Stimulated activated CD8-positive, alpha-beta memory T cell treated with anti-CD3 and anti-CD28 coated beads, Interleukin-4, amount 100 ng/mL, for 4 hours (primary cell): ENCODE measurements at places on chromosomes 16 and 17.

GRCh38 chr17:43389046-43389947 is 9.5 kb upstream of the ARL4D start:
- DNase-seq, result peak; percentile 45

DNA sequence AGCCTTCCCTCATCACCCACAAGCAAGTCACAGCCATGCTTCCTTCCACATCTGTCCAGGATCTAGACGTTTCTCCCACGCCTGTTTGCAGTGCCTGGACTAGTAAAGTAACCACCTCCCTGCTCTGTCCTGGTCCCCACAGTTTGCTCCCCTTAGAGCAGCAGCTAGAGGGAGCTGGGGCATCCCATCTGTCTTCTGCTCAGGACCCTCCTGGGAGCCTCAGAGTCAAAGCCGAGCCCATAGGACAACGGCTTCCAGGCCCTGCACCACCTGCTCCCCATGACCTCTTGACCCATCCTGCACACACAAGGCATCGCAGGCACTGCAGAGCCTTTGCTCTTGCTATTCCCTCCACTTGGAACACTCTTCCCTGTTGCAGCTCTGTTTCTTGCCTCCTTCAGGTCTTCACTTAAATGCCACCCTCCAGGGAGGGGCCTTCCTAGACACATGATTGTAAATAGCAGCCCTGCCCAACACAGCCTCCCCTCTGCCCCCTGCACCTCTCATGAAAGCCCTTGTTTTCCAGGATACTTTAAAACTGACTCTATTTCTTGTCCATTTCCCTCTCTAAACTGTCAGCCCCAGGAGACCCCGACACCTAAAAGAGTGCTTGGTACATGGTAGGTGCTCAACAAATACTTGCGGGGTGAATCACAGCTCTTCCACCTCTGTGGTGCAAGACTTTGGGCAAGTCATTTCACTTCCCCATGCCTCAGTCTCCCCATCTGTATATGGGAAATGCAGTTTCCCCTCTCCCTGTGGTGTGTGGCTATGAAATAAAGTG is 3.1 kb downstream of the NATD1 start:
- no peak for DNase-seq

GRCh38 chr16:3223913-3224515 is 10.9 kb downstream of the ZNF200 start:
- DNase-seq, result no peak

DNA sequence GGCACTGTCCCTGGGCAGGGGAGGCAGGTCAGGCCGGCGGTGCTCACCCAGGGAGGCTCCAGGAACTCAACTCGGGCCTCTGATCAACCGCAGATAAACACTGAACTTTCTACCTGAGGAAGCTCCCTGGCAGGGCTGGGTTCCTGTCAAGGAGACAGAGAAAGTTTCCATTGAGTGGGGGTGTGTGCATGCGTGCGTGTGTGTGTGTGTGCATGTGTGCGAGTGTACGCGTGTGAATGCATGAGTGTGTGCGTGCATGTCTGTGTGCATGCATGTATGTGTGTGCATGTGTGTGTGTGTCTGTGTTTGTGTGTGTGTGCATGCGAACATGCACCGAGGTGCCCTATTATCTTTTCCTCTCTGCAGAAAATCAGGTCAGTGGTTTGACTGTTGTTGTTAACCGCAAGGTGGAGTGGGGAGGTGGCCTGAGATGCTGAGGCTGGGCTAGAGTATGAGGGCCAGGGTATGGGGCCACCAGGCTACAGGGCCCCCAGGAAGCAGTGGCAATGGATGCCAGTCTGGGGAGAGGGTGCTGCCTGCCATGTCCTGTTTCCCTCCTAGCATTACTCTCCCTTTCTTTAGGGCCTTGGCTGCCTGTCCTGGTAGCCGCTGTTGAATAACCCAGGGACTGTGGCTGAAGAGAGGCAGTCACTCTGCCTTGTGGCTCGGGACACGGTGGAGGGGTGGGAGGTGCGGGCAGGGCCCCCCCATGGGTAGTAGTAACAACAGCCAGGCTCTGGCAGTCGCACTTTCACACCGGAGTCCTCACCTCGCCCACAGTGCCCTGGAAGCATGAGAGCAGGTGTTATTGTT is 24.0 kb downstream of the CCR7 start:
- no peak for DNase-seq

DNA sequence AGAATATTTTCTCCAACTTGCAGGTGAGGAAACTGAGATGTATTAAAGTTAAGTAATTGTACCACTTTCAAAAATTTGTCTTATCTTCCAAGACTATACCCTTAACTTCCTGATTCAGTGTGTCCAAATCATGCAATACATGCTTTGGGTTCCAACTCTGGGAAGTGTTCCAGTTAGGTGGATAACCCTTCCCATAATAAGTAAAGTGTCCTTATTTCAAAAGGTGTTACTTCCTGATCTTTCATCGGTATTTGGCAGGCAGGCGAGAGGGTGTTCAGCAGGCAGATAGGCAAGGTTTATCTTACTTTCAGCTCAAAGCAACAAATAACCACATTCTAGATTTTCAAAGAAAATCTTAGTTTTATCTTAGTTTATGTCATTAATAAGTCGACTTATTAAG is 46.3 kb upstream of the ARHGAP44 start:
- DNase-seq, result no peak

DNA sequence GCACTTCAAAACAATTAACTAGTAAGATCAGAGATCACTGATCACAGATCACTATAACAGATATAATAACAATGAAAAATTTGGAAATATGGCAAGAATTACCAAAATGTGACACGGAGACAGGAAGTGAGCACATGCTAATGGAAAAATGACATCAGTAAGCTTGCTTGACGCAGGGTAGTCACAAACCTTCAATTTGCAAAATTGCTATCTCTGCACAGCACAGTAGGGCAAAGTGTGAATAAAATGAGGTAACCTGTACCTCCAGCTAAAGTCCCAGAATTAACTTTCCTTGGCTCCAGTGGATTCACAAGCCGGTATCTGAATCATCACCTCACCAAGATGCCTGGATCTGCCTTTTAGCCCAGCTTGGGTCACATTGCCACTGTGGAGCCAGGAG is 4.2 kb upstream of the MMP2 start:
- no peak for DNase-seq

DNA sequence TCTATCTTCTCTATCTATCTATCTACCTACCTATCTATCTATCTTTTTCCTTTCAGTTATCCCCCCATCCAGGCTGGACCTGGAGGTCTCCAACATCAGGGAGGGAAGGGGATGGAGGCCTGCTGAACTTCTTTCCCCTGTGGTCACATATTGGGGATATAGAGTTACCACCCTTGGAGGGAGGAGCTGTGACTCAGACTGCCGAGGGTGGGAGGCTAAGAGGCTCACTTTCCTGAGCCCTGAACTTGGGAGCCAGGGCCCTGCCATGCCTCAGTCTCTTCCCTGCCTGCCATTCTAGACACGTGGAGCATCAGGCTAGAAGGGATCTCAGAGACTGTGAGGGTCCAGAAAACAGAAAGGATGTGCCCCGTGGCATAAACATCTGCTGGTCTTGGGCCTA is 8.4 kb downstream of the LRRC3C start:
- no peak for DNase-seq

DNA sequence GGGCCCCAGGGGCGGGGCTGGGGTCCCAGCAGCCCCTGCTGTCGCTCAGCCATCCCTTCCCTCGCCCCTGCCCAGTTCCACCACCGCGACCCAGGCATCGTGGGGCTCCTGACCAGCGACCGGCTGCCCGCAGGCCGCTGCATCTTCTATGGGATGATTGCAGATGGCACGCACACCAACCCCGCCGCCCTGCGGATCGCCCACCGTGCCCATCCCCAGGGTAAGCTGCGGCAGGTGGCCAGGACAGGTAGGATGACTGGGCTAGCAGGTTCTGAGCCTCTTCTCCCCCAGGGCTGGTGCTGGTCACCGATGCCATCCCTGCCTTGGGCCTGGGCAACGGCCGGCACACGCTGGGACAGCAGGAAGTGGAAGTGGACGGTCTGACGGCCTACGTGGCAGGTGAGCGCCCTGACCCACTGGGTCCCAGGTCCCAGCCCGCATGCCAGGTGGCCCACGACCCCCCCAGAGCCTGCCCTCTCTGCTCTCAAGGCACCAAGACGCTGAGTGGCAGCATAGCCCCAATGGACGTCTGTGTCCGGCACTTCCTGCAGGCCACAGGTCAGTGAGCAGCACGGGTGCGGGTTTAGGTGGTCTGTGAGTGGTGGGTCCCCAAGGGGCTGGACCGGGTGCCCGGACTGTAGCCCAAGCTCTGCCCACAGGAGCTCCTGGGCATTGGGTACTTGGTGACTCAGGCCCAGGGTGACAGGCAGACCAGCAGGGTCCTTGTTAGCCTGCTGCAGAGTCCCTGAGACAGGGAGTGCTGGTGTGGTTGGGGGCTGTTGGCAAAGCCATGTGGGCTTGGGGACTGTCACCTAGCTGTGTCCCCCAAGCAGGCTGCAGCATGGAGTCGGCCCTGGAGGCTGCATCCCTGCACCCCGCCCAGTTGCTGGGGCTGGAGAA is 2.8 kb downstream of the CEMP1 start:
- no peak for DNase-seq

DNA sequence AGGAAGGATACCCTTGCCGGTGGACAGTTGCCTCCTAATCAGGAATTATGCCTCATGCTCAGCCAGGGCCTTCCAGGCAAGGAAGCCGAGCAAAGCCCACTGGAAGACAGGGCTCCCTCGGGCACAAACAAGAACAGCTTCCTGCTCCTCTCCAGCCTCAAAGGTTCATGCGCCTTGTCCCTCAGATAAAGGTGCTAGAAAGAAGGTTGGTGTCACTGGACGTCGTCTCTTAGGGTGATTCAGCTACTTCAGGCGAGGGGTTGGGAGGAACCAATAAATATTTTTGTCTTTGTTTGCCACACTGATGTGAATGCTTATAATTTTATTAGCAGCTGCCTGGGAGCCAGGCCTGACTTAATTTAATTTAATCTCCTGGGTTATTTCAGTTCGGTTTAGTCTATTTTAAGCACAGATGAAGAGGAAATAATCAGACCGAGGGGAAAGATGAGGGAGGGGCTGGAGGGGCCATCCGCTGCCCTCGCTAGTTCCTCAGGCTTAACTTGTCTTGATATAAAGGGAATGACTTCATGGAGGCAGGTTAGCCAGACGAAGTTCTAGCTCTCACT is 171.8 kb upstream of the CACNG5 start:
- no peak for DNase-seq

DNA sequence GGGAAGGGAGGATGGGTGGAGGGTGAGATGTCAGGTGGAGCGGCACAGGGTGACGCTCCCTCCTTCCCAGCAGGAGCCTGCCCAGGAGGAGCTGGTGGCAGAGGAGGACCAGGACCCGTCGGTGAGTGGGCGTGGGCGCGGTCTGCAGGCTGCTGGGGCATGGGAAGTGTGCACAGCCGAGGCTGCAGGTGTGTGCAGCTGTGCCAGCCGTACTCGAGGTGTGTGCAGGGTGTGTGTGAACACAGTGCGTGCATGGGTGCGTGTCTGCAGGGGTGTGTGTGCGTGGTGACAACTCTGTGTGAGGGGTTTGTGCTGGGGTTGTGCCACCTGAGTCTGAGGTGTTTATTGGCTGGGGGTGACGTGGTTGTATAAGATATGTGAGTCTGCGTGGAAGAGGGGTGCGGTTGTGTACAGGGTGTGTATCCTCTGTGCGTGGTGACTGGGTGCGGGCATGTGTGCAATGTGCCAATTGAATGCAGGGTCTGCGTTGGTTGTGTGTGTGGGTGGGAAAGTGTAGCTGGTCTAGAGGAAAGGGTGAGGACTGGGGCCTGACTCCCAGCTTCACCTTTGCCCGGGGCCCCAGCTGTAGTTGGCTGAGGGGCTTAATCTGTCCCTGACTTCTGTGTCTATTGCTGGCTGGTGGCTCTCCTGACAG is 670 bp downstream of the TNFSF12 start:
- DNase-seq, result no peak

- no peak for DNase-seq
These were observed 54.6 kb upstream of the MED9 start for GRCh38 chr17:17422217-17422610.

GRCh38 chr17:48294020-48294805 is 135.8 kb downstream of the SKAP1 start:
- no peak for DNase-seq

DNA sequence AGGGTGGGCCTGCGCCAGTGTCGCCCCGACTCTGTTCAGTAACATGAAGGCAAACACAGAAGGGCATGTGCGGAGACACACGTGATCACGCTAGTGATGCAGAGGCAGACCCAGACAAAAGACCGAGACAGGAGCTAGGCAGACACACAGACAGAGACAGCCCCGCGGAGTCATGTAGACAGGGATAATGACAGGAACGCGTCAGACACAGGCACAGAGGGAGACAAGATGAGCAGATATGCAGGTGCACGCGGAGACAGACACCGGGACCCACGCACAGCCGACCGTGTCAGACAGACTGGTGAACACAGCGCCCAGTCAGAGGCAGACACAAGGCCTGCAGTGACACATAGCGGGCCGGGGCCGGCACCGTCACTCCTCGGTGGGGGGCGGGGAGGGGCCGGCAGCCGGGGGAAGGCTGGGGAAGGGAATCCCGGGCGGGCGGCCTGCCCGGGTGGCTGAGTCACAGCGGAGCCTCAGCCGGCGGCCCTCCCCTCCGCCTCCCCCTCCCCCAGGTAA is 7.4 kb downstream of the KDM6B start:
- DNase-seq, result peak; percentile 96

- DNase-seq, result no peak
These were observed 13.5 kb downstream of the POLR2A start for GRCh38 chr17:7497636-7498035.

DNA sequence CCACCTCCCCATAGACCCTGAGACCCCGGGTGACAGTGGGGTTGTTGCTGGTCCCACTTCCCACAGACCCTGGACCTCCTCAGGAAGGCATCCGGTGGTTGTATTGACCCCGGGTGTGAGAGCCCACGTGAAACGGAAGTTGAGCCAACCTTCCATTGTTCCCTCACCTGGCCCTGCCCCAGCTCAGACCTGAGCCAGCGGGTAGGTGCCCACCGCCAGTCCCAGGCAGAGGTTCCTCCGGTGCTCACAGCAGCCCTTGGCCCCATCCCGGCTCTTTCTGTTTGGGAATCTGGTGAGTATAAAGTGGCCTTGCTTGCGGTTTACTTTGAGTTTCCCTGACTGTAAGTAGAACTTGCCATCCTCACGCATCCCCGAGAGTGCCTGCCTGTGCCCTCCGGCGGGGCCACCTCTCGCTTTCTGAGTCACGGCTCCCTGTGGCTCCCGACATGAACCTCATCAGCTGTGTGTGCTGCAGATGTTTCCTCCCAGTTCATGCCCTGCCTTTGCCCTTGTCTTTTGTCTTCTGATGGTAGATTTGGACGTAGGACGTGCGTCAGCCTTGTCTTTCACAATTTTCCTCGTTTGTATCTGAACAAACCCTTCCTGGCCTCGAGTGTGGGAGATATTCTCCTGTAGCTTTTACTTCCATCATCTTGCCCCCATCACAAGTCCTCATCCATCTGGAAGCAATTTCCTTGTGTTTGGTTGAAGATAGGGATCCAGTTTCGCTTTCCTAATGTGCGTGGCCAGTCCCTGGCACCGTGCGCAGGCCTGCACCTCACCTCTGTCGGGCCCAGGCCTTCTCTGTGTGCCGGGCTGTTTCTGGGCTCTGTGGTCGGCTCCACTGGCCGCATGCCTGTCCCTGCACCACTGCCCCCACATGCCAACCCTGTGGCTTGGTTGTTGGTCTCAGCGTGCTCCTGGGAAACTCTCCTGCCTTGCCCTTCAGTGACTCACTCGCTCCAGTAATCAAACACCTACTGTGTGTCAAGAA is 76.0 kb downstream of the METRNL start:
- DNase-seq, result no peak
